ENCODE measurements at places on chromosomes 16 and 17.

DNA sequence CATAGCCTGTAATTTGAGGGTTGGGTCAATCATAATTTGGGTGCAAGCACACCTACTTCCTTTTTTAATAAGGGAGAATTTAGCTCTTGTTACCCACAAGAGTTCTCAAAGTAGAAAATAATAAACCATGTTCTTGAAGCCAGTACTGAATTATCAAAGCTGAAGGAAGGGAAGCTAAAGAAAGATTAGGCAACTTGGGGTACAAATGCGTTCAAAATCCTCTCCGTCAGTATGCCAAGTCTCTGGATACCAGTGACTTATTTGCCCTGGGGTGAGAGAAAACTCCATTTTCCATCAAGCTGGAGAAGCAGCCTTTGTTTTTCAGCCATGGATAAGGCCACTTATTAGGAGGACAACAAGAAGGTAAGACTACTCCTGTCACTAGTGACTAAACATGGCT lies 23.5 kb upstream of the DHRS13 start:
- DNase-seq, result no peak

DNA sequence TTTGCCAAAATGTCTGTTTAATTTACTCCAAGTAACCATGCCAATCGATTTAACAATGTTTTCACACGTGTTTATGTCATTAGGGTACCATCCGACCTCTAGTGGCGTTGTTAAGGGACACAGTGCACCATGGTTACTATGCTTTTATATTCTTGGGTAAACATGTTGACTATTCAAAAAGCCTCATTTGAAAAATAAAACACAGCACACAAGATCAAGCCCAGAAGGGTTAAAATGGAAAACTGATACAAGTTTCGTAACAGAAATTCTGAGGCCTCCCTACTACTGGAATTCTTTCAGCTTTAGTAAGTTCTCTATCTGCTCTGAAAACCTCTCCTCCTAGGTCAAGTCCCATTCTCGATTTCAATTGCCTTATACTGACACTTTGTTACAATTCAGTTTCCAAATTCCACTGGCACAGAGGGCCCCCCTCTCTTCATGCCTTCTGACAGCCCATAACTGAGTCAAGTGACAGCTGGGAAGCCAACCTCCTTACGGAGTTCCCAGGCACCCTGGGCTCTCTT lies 2.1 kb downstream of the CFAP20 start:
- DNase-seq, result peak; percentile 65

DNA sequence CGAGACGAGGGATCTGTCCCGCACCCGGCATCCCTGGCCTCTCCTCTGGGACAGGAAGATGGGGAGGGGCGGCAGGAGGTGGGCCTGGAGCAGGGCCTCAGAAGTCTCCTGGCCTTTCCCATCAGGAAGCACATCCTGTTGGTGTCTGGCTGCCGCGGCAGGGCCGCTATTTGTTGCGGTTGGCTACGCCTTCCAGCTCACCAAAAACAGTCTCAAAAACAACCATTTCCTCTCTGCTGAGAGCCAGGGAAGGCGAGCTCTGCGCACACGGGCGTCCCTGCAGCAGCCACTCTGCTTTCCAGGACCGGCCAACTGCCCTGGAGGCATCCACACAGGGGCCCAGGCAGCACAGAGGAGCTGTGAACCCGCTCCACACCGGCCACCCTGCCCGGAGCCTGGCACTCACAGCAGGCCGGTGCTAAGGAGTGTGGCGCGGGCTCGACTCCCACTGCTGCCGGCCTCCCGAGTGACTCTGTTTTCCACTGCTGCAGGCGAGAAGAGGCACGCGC lies at the start of gene TMEM204:
Gene TMEM204, plus strand, starts transcription at position 224 of the 509 bp plus-strand sequence. CDS start 610 bp downstream, outside the sequence.
- peak; percentile 50 for DNase-seq

GRCh38 chr16:49473131-49473530 lies 99.5 kb downstream of the C16orf78 start:
- DNase-seq, result no peak

GRCh38 chr16:50146479-50147435 lies 6.3 kb upstream of the TENT4B start:
- no peak for DNase-seq

DNA sequence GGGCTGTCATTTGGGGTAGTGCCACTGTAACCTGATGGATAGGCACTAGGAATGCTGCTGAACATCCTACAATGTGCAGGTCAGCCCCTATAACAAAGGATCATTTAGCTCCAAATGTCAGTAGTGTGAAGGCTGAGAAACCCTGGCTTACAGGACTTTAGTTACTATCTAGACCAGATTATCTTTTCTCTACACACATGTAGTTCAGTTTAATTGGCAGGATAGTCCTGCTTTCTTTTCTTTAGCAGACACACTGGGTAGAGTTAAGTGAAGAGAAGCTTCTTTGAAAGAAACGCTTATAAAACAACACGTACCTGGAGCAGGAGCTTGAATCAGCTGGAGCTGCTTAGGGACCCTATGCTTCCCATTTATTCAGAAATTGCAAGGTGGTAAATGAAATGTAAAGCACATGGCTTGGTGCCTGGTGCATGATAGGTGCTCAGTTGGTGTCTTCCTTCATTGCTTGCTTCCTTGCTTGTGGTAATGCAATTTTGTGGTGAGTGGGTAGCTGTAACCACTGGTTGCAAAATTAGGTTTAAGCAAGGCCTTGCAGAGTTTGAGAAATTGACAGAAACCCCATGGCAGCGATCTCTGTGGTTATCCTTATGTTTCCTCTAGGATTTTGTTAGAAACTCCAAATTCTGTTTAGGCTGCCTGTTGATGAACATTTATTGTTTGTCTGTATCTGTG lies 9.4 kb downstream of the METTL9 start:
- no peak for DNase-seq

- no peak for DNase-seq
Observed at GRCh38 chr16:28985211-28986041, 574 bp downstream of the LAT start.

DNA sequence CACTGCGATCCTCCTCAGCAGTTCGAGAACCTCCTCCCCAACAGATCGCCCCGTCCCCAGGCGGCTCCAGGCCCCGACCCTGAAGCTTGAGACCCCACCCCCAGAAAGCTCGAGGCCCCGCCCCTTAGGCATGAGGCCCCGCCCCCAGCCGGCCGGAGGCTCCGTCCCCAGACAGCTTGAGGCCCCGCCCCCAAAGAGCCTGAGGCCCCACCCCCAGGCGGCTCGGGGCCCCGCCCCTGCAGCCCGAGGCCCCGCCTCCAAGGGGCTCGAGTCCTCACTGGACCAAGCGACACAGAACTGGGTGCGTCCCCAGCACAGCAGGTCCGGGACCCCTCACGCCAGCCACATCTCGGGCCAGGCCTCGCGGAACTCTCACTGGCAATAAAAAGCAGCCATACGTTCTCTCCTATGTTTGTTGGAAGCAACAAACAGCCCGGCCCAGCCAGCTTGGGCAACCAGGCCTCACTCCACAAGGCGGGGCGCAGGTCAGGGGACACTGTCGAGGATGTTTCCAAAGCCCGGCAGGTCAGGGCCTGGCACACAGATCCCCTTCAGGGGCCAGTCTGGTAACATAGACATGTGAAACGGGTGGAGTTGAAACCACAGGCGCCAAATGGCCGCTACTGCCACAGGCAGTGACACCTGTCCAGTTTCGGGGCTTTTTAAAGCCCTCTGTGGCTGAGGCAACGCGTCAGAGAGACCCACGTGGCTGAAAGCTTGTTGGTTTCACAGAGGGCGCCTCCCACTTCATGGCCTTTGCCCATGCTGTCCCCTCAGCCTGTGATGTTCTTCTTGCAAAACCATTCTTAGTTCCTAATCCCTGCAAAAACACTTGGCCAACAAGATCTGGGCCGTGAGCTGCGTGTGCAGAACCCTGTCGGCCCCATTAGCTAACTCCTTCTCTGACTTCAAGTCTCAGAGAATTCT lies 224.2 kb downstream of the PARN start:
- no peak for DNase-seq

GRCh38 chr16:67967183-67967957 lies 1.1 kb downstream of the SLC12A4 start:
- no peak for DNase-seq

GRCh38 chr16:59067205-59067604 lies 333.1 kb upstream of the GOT2 start:
- no peak for DNase-seq

GRCh38 chr17:31050948-31051347 lies 43.8 kb upstream of the NF1 start:
- no peak for DNase-seq

DNA sequence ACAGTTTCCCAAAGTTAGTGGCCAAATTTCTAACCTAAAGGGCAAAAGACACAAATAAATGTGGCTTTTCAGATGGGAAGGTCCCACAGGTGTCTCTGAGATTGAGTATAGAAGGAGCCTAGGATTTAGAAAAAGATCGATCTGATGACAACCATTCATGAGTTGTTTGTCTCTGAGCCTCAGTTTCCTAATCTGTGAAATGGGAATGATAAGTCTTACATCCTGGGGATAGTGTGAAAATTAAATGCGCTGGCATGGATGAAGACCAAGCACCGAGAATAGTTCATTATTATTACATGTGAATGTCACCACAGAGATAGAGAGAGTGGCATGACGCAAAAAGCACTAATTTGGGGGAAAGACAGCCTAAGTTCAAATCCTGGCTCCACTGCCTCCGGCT lies 7.2 kb downstream of the CDH5 start:
- DNase-seq, result no peak

DNA sequence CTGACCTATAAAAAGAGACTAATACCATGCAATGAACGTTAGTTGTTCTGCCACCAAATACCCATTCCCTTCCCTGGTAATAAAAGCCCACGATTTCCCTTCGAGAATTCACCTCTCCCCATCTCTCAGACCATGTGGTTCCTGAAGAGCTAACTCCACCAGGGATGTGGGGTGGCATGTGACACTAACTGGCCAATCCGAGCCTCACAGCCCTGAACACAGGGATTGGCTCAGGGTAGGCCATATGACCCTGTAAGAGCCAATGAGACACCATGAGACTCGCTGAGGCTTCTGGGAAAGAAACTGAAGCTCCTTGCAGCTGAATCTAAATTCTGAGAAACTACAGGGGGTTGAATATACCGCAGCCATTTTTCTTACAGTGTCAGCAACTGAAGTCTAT lies 21.1 kb downstream of the HELZ start:
- no peak for DNase-seq

DNA sequence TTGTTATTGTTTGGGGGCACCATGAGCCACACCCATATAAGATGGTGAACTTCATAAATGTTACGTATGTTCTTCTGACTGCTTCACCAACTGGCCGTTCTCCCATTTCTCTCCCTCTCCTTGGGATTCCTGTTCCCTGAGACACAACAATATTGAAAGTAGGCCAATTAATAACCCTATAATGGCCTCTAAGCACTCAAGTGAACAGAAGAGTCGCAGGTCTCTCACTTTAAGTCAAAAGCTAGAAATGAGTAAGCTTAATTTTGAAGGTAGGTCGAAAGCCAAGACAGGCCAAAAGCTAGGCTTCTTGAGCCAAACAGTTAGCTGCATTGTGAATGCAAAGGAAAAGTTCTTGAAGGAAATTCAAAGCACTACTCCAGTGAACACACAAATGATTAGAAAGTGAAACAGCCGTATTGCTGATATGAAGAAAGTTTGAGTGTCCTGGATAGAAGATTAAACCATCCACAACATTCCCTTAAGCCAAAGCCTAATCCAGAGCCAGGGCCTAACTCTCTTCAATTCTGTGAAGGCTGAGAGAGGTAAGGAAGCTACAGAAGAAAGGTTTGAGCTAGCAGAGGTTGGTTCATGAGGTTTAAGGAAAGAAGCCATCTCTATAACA lies 25.8 kb downstream of the HLF start:
- DNase-seq, result no peak

GRCh38 chr16:74034862-74035261 lies 261.8 kb upstream of the PSMD7 start:
- DNase-seq, result no peak

DNA sequence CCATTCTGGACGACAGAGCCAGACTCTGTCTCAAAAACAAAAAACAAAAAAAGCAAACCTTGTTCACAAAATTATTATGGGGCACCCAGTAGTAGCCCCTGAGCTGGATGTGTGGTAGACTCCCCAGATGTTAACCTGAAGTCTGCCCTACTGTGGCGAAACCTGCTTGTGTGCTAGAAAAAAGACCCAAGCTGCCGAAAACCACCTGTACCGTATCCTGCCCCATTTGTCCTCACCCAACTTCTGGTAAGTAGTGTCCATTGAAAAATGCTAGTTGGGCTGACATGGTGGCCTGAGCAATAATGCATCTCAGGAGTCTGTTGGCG lies 9.1 kb downstream of the RMI2 start:
- DNase-seq, result no peak

DNA sequence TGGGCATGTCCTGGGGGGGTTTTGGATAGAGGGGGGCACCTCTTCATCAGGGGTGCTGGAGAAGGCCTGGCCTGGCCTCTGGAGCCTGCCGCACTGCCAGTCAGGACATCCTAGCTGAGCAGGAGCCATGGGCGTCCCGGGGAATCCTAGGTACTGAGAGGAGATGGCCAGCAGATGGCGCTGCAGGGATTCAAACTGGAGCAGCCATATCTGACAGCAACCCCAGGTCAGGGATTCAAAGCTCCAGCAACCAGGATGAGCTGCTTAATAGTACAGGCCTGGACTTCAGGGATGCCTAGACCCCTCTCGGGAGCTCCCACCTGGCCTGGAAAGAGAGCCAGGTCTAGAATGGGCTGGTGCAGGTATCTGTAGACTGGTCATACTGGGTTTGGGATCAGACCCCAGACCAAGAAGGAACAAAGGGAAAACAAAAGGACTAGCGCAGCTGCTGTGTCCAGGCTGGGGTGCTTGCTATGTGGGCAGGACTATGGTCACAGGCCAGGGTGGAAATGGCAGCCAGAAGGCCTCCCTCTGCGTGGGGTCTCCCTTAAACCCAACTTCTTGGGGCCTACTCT lies 306.9 kb upstream of the RBFOX1 start:
- DNase-seq, result no peak
